ENCODE measurements at places on chromosomes 1 and 21.

DNA sequence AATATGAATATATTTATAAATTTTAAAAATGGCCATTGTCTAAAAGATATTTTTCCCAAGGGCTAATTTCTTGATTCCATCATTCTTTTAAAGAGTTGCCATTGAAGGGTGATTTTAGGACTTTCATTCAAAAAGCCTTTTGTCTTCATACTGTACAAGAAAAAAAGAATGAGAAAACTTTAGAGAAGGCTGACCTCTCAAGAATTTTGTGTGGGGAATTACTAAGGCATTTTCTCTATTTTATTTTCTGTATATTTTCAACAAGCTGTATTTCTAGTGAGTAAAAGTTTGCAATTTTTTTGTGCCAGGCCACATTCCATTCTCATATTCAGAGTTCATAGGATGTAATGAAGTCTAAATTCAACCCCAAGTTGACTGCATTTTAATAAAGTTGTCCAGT, 49.3 kb downstream of the IVNS1ABP start:
- no peak for DNase-seq

DNA sequence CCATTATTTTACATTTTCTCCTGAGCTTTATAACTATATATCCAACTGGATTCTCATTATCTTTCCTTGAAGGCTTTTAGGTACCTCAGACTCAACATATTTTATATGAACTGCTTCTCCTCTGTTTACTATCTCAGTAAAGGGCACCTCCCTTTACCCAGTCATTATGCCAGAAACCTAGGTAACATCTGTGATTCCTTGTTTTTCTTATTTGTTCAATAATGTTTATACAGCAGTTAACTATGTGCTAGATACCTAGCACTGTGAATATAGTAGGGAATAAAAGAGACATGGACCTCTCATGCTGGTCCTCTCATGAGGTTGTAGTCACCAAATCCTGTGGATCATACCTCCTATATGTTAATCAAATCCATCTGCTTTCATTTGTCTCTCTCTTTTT, 25.6 kb downstream of the PPP1R12B start:
- DNase-seq: no peak

DNA sequence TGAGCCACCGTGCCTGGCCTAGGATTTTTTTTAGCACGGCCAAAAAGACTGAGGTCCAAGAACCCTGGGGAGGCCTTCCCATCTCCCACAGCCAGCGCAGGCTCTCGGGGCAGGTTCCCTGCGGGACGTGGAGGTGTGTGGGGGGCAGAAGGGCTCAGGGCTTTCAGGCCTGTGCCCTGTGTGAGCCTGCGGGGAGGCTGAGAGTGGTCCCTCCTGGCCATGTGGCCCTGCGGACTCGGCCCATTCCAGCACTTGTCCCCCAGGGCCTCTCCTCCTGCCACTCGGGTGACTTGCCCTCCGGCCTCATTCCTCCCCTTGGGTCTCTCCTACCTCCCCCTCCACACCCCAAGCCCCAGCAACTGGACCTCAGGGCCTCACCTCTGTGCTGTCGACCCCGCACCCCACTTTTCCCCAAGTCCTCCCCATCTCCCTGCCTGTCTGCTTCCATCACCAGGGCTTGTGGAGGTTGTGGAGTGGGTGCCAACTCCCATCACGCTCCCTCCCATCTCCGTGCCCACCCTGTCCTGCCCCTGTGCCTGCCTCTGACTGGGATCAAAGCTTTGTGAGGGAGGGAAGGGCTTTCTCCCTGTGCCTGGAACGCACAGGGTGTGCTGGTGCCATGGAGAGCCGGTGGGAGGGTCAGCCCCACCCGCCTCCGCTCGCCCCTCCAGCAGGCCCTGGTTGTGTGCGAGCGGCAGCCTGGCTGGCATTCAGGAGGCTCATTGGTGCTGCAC, 32.2 kb upstream of the DIP2A start:
- DNase-seq: no peak

GRCh38 chr1:171245458-171246064, 2.7 kb upstream of the FMO1 start:
- no peak for DNase-seq

DNA sequence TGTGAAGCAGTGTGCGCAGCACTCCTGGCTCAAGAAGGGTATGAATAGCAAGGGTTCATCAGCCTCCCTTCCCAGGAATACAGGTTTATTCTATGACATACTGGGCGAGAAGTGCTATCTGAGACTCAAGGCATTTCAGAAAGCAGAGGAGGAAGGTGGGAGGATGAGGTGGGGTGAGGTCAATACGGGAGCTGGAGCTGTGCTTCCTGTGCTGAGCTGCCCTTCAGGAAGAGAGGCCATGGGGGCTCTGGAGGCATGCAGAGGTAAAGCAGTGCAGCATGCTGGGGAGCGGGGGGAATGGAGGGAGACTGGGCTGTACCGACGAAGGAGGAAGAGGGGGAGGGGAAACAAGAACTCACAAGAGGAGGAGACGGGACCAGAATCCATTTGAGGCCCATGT, 717.6 kb downstream of the PTPRU start:
- no peak for DNase-seq

- no peak for DNase-seq
Observed at GRCh38 chr21:34936883-34937563, 112.1 kb downstream of the RUNX1 start.

DNA sequence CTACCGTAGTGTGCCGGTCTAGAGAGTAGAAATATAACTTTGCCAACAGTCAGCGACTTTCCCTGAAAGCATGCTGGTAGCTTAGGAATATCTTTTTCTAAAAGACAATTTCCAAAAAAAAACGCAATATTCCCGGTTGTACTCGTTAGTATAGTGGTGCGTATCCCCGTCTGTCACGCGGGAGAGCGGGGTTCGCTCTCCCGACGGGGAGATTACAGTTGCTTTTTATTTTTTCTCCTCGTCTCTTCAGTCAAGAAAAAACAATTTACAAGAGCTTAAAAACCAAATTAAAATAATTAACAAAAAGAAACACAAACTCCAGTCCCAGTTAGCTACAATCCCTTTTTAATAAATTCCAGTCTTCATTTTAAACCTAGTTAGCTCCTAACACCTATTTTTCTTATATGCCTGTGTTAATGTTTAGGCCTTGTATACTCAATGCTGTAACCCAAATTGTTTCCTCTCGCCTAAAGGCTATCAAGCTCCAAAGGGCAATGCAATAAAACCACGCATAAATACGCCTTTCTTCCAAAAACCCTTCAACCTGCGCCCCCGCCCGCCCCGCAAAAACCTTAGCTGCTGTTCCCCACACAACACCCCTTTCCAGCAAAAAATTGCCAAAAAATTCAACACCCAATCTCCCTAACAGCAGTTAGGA, 7.8 kb downstream of the HSPA6 start:
- no peak for DNase-seq

DNA sequence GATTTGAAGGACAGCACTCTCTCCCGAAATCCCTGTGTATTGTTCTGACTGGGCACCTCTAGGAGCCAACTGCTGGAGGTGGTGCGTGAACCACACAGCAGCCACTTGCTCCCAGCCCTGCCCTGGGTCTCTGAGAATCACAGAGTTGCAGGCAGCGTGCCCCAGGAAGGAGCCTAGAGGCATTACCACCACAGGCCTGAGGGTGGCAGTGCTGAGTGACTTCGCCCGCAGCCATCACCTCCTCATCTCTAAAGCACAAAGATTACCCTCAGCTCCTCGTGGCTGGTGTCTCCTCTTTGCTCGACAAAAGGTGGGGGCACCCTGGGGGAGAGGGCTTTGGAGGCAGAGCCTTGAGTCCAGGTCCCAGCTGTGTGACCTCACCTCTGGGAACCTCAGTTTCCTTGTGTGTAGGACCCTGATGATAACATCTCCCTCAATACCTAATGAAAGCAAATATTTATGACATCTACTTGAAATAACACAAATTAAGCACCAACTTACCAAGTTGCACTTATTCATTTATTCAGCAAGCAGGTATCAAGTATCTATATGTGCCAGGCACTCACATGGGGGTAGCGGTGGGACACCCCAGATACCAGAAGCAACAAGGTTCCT, 86.3 kb downstream of the VWA5B1 start:
- no peak for DNase-seq

GRCh38 chr1:70376196-70376595, 21.7 kb upstream of the ANKRD13C start:
- no peak for DNase-seq

GRCh38 chr1:5988596-5989285, 3.5 kb downstream of the NPHP4 start:
- no peak for DNase-seq

DNA sequence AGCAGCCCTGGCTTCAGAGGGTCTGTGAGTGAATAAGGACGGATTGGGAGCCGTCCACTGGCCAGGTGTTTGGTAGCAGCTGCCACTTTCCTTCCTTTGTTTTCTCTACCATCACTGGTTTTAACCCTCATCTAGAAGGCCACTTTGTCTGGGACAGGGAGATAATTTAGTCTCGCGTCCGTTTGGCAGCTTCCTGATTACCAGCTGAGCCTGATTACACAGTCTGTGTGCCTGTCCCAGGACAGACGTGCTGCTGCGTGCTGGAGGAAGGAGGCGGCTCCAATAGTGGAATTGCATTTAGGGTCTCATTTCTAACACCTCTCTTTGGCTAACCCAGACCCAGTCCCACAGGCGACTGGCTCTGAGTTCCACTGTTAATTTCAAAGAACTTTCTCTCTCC, 24.6 kb upstream of the CASQ2 start:
- no peak for DNase-seq

GRCh38 chr1:30974536-30974935, 66.0 kb upstream of the SDC3 start:
- no peak for DNase-seq

DNA sequence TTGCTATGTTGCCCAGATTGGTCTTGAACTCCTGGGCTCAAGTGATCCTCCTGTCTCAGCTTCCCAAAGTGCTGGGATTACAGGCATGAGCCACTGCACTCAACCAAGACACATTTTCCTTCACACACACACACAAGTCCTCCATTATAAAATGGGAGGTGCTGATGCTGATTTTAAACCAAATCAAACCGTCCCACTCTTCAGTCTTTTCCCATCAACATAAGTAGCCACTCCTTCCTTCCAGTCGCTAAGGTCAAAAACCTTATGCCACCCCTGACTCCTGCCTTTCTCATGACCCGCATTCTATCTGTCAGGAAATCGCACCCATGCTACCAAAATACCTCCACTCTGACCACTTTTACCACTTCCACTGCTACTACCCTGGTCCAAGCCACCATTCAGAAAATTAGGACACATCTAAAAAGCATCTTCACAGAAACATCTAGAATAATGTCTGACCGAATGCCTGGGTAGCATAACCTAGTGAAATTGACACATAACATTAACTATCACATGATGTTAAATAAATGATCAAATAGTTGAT, 28.0 kb upstream of the IFNGR2 start:
- DNase-seq: no peak

- peak; percentile 80 for DNase-seq
Observed at GRCh38 chr1:99590578-99591209, 55.2 kb upstream of the PALMD start.

GRCh38 chr1:53086491-53087070, 24.6 kb downstream of the PODN start:
- no peak for DNase-seq

DNA sequence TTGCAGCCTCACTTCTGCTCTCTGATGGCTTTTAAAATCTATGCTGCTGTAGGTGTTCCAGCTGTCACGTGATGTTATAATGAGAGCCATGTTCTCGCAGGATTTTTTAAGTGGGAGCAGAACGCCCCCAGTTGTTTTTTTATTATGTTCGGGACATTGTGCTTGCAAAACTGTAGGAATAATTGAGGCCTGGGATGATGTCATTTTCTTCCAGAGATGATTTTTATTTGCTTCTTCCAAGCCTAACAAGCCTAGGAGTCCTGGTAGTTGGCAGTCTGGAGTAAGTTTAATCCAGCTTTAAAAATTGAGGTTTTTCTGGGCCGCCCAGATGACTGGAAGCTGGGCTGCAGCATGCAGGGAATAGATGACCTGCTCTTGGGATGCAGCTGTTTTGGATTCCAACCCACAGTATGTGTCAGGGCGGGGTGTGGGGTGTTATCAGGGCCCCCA, 34.6 kb upstream of the CHIT1 start:
- no peak for DNase-seq

DNA sequence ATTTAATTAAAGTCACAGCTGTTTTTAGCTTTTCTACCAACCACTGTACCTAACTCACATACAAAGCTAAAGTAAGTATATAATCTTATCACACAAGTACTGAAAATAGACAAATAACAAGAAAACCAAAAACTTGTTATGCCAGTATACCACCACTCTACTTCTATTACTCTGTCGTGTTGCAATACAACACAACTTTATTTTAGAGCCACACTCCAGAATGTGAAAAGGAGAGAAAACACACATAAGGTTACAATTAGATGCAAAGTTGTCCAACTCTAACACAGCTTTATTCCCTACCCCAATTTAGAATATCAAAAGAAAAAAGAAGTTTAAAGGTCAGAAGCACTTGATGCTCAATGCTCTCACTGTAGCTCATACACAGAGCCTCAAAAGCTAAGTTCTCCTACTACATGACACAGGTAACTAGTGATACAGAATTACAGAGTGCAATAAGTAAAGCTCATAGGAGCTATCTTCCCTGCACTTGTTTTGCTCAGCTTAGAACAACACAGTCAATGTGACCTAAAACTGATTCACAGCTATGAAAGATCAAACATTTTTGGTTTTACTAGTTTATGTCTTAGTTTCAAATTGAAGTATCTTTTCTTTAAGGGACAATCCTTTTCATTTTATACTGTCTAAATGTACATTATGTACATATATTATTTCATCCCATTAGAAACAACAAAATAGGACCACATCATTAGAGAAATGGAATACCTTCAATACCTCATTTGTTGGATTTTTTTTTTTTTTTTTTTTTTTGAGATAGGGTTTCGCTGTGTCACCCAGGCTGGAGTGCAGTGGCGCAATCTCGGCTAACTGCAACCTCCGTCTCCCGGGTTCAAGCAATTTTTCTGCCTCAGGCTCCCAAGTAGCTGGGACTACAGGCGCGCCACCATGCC, 29.2 kb downstream of the EYA3 start:
- DNase-seq: no peak

- no peak for DNase-seq
Observed at GRCh38 chr1:215045698-215046308, 36.7 kb upstream of the KCNK2 start.

GRCh38 chr21:33578214-33578613, 10.3 kb downstream of the DONSON start:
- no peak for DNase-seq

DNA sequence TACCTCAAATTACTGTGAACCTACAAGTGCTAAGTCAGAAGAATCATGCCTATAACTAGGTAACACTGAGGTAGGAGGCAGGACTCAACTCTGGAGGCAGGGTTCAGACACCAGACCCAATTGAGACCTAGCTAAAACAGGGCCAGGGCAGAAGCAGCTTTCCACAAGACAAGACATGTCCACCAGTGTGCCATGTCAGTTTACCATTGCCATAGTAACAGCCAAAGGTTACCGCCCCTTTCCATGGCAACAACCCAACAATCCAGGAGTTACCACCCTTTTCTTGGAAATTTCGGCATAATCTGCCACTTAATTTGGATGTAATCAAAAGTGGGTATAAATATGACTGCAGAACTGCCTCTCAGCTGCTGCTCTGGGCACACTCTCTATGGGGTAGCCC, 432.3 kb downstream of the DPYD start:
- DNase-seq: no peak
